ENCODE measurements at places on chromosomes 2 and 18.

DNA sequence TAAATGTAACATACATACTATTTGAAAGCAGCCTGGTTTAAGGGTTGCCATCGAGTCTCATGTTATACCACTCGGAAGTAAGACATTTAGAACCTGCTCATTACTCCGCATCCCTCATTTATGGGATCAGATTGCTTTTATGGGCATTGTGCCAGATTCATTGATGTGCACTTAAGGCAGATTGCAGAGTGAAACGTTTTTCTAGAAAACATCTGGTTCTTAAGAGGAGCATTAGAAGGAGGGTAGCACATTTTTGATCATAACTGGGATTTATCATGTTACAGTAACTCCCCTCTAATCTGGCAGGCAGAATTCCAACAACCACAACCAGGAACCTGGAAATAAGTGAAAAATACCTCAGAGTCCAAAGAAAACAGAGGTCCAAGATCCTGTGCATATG, 74.2 kb upstream of the GALNT3 start:
- no peak for DNase-seq

DNA sequence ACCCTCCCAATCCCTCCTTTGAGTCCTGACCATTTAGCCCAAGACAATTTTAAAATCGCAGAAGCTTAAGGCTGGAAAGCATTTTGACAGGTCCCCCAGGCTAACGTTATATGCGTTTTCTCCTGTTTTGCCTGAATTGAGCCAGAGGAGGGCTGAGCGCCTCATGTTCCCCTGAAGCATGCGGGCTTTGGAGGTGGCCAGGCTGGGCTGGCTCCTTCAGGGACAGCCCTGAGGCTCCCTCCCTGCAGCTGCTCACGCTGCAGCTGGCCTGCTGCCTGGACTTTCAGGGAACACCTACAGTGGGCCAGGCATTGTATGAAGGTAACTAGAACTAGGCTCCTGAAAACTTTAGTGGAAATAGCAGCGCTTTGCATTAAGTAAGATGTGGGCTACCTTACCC, 179.2 kb downstream of the ACKR3 start:
- no peak for DNase-seq

- DNase-seq: no peak
These were observed 549.9 kb downstream of the XIRP2 start for GRCh38 chr2:167438206-167438605.

GRCh38 chr2:28400419-28400818, 7.8 kb downstream of the FOSL2 start:
- no peak for DNase-seq

- no peak for DNase-seq
These were observed 119.0 kb upstream of the ZFP36L2 start for GRCh38 chr2:43345391-43345813.

GRCh38 chr2:143241403-143242088, 112.3 kb downstream of the ARHGAP15 start:
- DNase-seq: no peak

DNA sequence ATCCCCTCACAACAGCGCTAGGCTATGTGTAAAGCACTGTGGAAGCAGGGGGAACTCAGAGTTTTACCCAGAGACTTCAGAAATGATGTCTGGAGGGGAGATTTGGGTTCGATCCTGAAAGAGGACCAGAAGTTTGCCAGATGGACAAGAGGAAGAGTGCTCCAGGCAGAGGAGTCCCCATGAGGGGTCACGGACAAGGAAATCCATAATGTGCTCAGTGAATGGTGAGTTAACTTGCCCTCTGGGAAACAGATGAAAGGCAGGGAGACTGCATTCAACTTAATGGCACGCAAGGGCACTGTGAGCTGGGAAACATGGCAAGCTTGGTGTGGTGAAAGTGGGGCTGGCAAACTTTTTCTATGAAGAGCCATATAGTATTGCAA, 6.0 kb upstream of the ASAP2 start:
- no peak for DNase-seq

DNA sequence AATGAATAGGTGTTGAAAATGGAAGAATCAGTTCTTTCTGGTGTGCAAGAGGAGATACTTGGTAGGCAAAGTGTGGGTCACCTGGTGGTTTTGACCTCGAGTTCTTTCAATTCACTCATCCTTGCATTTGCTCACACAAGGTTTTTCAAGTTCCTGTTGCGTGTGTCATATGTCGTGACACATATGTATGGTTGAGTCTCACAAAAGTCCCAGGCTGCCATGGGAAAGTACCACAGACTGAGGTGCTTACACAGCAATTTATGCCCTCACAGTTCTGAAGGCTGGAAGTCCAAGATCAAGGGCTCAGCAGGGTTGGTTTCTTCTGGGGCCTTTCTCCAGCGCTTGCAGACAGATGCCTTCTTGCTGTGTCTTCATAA, 64.4 kb downstream of the NCK2 start:
- DNase-seq: no peak

DNA sequence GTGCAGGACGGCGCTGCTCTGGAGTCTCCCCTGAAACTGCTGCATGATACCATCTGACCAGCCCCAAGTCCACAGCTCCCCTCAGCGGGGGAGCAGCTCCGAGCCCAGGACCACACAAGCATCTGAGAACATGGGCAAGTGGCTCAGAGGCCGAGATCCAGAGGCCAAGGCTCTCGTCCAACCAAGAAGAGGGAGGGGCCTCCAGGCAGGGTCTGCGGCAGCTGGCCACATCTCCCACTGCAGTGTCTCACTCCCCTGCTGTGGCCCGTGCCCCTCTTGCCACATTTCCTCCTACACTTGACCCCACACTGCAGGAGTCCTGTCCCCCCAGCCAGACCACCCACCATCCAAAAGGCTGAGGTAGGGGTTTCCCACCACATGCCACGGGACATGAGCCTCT, 50.2 kb downstream of the TFCP2L1 start:
- no peak for DNase-seq

DNA sequence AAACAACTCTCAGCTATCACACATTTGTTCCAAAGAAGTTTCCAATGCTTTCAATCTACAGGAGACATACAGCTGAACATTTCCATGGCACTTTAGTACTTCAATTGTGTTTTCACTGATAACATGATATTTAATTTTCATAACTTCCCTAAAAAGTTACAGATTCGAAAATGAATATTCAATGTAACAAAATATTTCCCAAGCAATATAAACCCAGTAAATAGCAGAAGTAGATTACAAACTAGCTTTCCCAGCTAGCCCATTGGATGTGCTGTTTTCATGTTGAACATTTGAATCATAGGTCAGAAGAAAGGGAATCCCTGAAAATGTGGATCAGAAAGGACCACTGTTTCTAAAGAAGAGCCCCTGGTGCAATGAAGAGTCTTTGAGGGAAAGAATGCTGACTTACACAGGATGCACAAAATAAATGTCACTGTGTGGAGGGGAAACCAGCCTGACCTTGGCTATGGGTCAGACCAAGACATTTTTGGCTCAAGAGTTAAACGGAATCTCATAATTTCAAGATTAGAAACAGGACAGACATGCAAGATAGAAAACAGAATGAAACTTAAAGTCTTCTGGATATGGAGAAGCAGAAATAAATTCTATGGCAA, 22.5 kb downstream of the CYTIP start:
- no peak for DNase-seq

DNA sequence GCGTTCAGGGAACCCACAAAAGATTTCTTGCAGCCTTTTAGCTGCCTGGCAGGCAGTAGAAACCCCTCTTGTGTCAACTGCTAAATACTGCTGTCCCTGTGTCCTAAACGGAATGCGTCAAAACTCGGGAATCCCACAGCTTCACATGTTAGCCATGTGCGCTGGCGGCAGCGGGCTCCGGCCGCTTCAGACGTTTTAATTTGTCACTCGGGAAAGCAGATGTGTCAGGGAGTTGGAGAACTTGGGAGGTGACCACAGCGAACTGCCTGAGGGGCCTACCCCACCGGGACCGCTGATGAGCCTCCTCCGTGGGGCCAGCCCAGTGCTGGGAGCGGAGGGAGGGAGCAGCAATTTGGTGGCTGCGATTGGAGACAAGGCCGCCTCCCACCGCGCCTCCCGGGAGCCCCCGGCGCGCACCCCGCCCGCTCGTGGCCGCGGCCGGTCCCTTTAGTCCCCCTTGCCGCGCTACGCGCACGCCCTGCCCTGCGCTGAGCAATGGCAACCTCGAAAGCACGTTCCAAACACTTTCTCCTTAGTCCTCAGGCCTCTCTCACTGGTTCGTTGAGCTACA, 146.1 kb upstream of the SATB2 start:
- DNase-seq: no peak

DNA sequence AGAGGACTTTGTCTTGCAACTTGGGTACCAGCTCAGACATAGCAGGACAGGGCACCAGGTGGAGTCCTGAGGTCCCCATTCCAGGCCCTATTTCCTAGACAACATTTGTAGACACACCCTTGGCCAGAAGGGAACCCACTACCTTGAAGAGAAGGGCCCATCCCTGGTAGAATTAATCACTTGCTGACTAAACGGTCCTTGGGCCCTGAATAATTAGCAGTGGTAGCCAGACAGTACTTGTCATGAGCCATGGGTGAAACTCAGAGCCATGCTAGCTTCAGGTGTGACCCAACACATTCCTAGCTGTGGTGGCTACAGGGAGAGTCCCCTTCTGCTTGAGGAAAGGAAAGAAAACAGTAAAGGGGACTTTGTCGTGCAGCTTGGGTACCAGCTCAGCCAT, 28.5 kb upstream of the ACTR2 start:
- no peak for DNase-seq

DNA sequence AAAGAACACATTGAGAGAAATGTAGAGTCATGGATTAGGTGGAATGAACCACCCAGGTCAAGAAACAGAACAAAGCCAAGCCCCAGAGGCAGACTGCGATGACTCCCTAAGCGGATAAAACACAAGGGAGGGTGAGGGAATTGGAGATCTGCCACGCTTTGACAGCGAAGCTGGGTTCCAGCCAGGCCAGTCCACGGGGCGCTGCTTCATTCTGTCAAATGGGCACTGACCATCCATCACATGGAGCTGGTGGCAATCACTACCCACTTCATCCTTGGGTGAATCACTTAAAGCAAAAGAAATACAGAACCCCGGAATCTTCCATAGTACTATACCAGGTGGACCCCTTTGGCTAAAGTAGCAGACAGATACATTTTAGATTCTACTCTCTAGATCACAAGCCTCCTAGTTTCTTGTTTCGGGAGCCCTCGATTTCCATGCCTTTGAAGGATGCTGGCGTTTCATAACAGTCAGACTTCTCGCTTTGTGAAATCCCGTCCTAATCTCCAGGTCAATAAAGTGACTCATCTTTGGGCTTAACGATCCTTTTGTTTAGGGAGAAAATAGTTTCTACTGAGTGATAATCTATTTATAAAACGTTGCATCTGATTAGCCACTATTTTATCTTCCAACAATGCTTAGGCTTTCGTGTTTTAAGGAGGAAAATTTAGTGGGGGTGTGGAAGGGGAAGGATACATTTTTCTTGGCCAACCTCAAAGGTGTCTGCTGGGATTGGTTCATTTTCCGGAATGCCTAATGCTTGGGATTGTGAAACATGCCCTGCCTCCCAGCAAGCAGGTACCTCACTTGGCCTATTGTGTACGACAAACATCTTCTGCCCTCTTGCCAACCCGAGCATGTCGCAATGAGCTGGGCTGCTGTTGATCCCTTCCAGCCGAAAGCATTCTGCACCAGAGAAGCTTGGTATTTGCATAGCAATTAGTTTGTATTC, 44.1 kb upstream of the HDAC4 start:
- no peak for DNase-seq

DNA sequence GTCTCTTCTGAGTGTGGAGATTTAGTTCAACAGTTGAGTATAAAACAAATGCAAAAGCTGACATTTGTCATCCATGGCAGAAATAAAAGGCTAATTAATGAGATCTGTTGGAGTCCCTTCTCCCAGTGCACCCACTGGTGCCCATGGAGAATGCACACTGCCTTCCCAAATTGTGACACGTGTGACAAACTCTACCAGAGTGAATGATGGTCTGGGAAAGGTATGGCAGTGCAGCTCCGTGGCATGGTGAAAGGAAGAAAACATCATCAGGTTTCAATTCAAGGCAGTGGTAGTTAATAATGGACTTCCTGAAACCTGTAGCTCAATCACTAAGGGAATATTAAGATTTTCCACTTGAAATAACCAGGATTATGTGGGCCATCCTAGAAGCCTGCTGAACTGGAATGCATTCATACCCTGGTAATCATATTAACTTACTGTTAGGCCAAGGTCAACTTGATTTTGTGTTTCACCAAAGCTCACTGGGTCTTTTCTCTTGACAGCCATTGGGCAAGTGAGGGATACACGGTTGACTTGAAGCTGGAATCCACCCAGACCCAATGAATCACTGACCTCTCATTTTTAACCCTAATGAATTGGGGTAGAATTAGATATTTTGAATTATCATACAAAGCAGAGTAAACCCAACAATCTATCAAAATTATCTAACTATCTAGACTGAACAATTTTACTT, 167.6 kb downstream of the AFF3 start:
- DNase-seq: no peak

GRCh38 chr2:39568561-39569006, 97.1 kb upstream of the TMEM178A start:
- DNase-seq: no peak

DNA sequence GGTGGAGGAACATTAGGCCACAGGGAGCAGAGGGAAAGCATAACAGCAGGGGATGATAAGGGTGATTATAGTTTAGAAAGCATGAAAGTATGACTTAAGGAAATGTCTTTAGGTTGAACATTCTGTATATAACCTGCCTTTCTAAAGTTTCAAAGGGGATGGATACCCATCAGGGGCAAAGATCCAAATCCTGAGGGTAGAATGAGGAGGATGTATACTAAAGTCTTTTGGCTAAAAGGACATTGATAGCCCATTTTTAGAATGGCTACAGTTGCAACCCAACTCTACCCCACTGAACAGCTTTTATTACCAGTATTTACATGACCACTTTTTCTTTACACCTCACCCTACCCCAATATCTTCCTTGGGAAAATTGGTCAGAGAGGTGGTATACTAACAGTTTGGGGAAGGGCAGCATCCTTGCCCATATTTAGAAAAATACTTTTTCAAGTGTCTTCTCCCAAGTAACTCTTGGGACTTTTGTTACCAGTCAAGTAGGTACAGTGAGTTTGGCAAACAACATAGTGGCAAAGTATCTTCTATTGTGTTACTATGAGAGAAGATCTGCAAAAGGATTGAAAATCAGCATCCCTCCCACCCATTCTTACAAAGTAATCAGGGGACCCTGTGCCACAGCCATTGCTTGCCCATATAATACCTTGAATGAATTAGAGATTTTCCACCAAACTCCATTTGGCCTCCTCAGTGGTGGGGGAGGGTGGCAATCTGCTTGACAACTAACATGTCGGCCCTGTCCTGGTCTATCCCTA, 8.3 kb downstream of the MAT2A start:
- no peak for DNase-seq

DNA sequence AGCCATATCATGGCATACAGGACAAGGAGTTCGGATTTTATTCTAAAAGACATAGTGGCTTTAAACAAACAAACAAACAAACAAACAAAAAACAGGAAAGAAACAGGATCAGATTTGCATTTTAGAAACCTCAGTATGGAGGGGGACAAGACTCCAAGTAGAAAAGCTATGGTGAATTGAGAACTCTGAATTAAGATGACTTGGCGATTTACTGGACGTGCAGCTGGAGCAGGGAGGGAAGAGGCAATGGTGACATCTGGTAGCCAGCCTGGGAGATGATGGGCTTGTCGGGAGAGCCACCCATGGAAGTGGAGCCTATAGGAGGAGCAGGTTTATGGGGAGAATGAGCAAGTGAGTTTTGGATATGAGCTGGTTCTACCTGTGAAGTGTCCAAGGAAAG, 13.2 kb downstream of the CPLX4 start:
- no peak for DNase-seq

- no peak for DNase-seq
These were observed 16.8 kb downstream of the GNLY start for GRCh38 chr2:85710687-85711577.

All from HuH-7 (cell line).